Activated CD4-positive, alpha-beta memory T cell treated with anti-CD3 and anti-CD28 coated beads for 36 hours (primary cell): ENCODE measurements at places on chromosomes 7 and 10.
A peak's percentile ranks its signal among the peaks of the same experiment; 100 is the strongest.

- DNase-seq, result peak; percentile 50
These were observed 240.0 kb downstream of the ARHGAP21 start for GRCh38 chr10:24483701-24484100.

- DNase-seq, result no peak
These were observed 107.0 kb downstream of the ELFN1 start for GRCh38 chr7:1777122-1777521.

- no peak for DNase-seq
These were observed 71.7 kb downstream of the GNAT3 start for GRCh38 chr7:80439894-80440821.

- no peak for DNase-seq
These were observed 95.1 kb upstream of the FZD1 start for GRCh38 chr7:91168871-91169829.

DNA sequence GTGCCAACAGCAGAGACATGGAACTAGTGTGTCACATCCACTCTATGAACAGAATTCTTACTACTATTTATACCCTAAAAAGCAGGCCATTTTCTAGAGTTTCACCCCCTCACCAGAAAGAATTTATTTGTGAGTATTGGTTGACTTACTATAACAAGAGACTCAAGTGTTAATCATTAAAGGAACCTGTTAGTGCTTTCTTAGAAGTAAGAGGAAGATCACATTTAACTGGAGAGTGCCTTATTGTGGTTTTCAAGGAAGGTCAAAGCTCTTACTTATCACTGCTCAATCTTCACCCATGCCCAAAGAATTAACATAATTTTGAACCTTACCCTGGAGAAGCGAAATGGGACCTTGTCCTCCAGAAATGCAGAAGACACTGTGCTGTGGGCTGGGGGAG, 169.3 kb upstream of the PRSS1 start:
- DNase-seq, result no peak

GRCh38 chr10:37566332-37566731, 291.1 kb downstream of the ZNF248 start:
- no peak for DNase-seq

GRCh38 chr10:58609532-58610150, 97.0 kb downstream of the BICC1 start:
- no peak for DNase-seq

DNA sequence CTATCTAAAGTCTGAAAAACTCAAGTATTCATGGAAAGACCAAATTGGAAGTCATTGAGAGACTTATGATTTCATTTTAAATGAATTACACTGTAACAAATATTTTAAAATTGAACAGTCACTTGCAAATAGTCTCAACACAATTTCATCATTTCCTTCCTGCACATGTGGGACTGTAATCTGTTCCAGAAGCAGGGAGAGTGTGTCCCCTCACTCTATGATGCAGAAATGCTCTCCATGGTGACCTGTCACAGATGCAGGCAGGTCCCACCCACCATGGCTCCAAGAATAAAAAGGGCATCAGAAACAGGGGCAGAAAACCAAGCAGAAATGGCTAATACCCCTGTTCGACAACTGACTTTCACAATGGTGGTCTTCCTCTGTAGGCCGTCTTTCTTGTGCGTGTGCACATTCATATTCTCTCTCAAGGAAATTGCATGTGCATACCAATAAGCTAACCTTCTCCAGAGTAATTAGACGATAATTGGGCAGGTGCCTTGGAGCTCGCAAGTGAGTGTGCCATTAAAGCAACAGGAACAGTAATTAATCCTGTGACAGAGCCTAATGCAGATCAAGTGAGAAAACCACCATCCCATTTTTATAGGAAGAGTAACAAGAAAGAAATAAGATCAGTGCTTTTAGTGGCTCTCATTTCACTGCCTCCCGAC, 170.9 kb downstream of the ZMYND11 start:
- DNase-seq, result no peak

DNA sequence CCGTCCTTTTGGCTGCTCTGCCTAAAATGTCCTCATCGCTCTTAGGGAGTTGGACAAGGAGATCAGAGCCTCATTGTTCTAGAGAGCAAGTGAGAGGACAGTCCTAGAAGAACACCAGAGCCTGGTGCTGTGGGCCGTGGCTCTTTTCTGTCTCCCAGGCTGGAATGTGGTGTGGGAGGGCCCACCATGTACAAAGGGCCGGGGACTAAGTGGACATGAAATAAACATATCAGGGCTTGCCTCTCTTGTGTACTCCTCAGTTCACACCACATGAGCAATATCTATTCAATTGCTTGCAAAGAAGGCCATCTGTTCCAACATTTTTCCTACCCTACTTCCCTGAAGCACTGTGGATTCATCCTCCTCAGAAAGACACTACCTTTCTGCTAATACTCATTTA, 510.4 kb downstream of the SUGCT start:
- DNase-seq, result no peak

DNA sequence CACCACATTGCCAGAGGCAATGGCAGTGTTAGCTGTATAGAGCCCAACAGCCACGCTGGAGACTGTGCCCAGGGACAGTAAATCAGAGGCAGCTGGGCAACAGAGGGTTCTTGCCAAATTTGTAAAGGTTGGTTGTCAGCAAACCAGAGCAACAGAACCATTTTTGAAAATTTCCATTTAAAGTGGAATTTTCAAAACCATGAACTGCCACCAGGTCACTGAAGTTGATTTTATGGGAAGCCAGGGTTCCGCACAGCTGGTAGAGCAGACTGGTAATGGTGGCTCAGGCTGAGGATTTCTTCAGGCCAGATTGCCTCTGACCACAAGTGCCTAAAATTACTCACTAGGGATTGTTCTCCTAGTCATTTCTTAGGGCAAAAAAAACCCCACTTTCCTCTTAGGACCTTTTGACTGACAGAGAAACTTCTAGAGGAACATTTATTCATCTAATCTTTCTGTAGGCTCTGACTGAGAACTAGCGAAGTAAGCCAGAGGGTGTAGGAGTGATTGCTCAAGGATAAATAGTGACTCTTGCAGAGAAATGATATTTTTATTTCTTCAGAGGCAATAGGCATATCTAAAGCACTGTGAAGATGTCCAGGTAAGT, 342.4 kb downstream of the BBS9 start:
- DNase-seq, result no peak

DNA sequence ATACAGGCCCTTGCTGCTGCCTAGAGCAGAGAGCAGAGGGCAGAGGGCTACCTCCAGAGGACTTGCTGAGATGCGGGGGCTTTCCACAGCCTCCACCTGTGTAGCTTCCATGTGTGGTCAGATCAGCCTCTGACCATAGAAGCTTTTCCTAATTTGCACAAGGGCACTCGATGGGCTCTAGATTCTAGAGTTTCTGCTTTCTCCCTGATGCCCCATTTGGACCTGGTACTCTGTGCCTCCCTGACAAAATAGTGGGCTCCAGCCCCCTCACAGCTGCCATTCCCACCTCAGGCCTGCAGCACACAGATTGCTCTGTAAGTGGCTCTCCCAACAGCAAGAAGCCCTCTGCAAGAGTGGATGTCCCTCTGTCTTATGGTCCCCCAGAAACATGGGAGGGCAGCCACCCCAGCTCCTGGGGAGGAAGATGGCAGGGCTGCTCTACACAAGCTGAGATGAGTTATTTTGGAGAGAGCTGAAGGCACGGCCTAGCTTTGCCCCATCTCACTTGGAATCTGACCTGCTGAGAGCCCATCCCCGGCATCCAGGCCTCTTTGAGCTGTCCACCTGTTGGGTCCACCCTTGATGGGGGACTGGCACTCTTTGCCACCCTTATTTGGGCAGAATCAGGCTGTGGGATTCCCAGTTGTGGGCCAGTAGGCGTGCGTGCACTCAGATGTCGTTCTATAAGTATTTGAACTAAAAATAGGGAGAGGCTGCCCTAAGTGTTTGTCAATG, 16.7 kb downstream of the TMEM273 start:
- no peak for DNase-seq

GRCh38 chr7:26599982-26600381, 264.4 kb downstream of the SKAP2 start:
- DNase-seq, result no peak

GRCh38 chr10:61877887-61878739, 23.4 kb upstream of the ARID5B start:
- DNase-seq, result no peak

GRCh38 chr7:69739931-69740431, 141.7 kb downstream of the AUTS2 start:
- DNase-seq, result no peak
